Spleen (tissue), 13 donors: ENCODE measurements at places on chromosomes 7 and 10. TPM values are rescaled to one million over a fixed set of nuclear protein-coding genes. Genes with fewer than 3 reads are reported as not detected.

MINDY4 gene
- polyA plus RNA-seq = 0.83 TPM

AOAH gene
- 65.8 TPM for polyA plus RNA-seq

OPN1SW gene
- polyA plus RNA-seq = not detected

LEP gene
- 0.13 TPM for polyA plus RNA-seq

HTR7 gene
- polyA plus RNA-seq = 0.13 TPM

DPP6 gene
- 0.35 TPM for polyA plus RNA-seq

DNA sequence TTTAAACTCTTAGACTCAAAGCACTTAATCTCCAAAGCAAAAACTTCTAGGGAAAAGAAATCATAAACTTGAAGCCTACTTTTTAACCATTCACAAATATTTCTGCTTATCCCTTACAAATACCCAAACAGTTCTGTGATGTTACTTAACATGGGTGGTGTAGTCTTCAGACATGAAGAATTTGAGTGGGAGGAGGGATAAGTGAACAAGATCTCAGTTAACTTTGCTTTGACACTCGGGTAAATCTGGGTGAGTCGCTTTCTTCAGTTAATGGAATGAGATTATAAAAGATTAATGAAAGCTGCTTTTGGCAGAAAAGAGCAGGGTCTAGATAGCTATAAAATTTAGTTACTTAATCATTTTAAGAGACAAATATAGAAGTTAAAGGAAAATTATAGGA, 47.5 kb downstream of the RNF133 start:
- no peak for DNase-seq

- DNase-seq = no peak
These were observed 101.6 kb upstream of the EEPD1 start for GRCh38 chr7:36051501-36051900.

DNA sequence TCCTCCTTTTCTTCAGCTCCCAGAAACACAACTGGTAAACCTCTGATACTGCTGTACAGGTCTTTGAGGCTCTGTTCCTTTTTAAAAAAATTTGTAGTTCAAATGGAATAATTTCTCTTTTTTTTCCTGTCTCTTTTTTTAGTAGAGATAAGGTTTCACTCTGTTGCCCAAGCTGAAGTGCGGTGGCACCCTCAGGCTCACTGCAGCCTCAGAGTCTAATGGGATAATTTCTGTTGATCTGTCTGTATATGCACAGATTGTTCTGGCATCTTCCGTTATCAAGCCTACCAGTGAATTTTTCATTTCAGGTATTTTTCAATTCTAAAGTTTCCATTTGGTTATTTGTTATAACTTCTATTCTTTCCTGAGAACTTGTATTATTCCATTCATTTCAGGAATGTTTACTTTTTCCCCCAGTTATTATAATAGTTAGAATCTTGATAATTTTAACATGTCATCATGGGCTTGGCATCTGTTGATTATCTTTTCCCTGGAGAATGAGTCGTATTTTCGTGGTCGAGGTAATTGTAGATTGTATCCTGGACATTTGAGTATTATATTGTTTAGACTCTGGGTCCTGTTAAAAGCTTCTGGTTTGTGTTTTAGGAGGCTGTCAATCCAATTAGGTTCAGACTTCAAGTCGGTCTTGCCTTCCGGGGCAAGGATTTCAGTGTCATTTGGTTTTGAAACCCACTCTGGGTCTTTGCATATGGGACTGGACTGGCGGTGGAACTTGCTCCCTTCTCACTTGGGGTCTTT, 24.5 kb downstream of the CRCP start:
- DNase-seq = no peak

DNA sequence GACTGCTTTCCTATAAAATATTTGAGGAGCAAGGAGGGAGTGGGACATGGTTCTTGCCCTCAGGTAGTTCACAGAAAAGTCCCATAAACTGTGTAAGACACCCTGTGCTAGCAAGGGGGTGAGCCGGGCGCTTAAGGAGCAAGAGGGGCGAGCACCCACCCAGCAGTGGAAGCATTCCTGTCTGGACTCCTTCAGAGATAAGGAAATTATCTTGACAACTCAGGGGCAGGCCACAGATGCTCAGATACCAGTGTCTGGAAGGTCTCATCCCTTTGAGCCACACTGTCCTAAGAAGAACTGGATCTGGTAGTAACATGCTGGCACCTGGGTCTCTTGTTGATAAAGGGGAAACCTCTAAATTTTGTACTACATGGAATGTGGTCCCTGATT, 54.1 kb downstream of the DAGLB start:
- peak; percentile 45 for DNase-seq

DNA sequence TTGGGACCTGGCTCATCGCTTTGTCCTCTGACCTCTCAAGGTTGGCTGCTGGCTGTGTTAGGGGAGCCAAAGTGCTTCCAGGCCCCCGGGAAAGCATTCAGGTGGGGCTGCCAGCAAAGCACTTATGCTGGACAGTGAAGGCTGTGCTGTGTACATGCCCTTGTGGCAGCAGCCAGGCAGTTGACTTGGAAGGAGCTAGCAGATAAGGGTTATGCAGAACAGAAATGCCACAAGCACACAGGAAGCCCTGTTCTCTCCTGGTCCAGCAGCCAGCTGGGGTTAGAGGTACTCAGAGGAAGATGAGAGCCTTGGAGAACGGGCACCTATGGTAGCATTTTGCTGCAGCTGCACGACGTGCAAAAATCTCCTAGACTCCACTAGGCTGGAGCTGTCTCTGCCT, 35.2 kb upstream of the OR9A4 start:
- no peak for DNase-seq

- DNase-seq = no peak
These were observed 30.9 kb upstream of the PLXDC2 start for GRCh38 chr10:19785366-19785765.

DNA sequence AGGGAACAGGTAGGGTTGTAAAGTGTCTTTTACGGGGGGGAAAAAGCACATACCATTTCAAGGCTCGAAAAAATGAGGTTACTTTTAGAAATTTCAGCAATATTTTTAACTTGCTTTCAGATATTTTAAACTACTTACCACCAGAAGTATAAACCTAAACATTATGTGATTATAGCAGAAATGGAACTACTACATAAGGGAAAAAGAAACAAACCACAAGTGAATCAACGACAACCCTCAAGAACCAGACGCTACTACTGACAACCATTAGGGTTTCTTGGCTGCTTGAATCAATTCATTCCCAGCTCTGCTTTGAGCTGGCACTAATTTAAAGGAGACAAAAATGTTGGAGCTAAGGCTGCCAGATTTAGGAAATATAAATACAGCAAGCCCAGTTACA, 80.1 kb downstream of the ZFAND4 start:
- DNase-seq = no peak

- peak; percentile 61 for DNase-seq
These were observed 43.4 kb downstream of the SH3PXD2A start for GRCh38 chr10:103812004-103812403.

GRCh38 chr7:1096156-1097119, 8.5 kb downstream of the GPER1 start:
- DNase-seq = peak; percentile 77

DNA sequence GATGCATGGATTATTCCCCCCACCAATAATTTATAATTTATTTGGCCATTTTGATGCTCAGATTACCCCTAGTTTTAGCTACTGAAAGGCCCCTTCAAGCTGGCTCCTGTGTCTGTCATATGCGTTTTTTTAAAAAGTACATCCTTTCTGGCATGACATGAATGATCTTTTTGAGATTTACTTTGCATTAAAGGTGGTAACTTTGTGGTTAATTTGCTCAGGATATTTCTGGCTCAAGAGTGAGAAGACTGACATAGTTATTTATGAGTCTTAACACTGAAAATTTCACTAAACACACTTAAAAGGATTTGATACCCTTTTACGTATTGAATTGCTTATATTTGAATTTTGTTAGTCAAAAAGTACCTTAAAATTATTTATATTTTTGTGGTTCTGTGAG, 5.4 kb downstream of the SMC3 start:
- no peak for DNase-seq

DNA sequence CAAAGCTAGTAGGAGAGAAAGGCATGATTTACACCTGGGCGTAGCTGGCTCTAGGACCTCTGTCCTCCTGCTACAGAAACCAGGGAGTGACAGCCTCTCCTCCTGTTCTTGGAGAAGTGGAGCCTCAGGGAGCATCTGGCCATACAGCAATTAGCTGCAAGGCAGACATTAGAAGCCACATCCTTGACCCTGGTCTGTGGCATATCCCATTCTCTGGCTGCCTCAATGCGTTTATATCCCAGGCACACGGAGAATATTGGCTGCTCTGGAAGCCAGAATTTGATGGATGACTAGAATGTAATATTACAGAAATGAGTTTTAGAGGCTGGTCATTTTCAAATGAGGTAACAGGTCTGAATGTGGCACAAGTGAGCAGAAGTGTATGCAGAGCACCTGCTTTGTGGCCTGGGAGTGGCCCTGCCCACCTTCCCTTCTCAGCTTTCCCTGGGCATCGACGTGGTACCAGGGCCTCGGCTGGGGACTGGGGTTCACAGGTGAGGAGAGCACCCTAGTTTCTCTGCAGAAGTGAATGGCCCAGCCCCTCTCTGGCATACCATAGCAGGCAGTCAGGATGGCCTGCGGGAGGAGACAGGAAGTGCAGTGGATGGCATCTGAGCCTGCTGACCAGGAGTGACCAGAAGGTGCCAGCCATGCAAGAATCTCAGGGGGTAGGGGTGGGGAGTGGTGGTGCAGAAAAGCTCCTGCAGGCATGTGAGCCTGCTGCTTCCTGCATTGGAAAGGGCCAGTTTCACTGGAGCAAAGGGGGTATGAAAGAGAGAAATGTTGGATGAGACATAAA, 367.2 kb upstream of the ZNF32 start:
- DNase-seq = no peak

DNA sequence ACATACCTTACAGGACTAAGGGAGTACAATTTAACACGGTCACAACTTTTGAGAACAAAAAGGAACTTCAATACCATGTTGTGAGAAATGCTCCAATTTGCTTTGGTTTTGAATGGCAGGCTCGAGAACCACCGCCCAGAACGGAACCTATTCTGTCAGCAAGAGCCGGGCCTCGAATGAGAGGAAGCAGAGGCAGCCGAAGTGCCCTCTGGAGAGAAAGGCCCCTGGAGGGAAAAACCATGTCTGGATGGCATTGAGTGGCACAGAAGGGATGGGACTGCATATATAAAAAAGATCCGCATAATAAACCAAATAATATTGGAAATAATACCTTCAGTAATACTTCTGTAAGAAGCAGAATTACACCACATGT, 85.6 kb downstream of the CHST15 start:
- DNase-seq = peak; percentile 9

- no peak for DNase-seq
These were observed 83.0 kb upstream of the ADRB1 start for GRCh38 chr10:113960617-113961181.

DNA sequence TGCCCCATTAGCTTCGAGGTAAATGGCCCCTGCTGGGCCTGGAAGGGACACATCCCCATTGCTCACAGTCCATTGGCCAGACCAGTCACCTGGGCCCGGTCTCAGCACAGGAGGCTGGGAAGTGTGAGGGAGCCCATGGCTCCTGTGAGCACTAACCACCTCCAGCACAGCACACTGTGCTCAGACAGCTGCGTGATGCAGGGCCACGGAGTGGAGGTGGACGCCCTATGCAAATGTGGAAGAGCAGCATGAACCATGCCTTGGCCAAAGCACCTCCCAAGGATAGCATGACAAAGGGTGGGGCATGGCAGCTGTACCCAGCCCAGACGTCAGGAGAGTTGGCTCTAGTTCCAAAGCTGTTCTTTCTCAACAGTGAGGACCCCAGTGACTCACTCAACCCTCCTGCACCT, 120.1 kb upstream of the ZMIZ1 start:
- no peak for DNase-seq
